GF-D8 (cell line): ENCODE measurements at places on chromosomes 7 and 10.

DNA sequence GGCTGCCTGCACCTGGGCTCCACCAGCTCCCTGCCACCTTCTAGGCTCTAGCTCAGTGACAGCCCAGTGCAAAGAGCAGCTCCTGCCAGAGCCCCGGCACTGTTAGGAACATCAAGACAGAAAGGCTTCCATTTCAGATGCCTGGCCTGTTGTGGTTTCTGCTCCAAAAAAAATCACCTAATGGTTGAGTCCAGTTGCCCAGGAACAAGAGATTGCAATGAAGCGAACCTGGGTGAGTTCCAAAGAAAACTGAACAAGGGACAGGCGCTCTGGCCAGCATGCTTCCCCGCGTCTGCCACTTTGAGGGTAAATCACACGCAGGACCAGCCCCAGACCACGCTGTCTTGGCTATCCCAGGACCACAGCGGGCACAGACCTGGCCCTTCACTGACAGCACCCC lies 47.0 kb upstream of the RASGEF1A start:
- no peak for DNase-seq

GRCh38 chr7:17774716-17775288 lies 165.5 kb downstream of the SNX13 start:
- no peak for DNase-seq

GRCh38 chr10:103881416-103882284 lies 26.3 kb upstream of the SH3PXD2A start:
- DNase-seq = no peak

DNA sequence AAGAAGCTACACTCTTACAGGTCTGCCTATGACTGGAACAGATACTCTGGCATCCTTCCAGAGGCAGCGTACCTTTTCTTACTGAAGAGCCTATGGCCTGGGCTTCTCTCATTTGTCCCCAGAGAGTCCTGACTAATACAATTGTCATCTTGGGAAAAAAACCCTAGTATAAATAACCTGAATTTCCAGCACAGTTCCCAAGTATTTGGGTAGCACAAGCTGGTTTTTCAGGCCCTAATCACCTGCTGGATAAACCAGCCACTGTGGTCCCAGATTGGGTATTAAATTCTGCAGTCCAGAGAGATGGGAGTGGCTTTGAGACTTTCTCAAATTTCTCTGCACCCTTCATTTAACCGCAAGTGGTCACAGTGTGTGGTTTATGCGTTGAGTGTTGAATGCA lies 186.8 kb upstream of the NEBL start:
- DNase-seq = no peak

GRCh38 chr10:29840516-29841276 lies 205.9 kb upstream of the SVIL start:
- no peak for DNase-seq

DNA sequence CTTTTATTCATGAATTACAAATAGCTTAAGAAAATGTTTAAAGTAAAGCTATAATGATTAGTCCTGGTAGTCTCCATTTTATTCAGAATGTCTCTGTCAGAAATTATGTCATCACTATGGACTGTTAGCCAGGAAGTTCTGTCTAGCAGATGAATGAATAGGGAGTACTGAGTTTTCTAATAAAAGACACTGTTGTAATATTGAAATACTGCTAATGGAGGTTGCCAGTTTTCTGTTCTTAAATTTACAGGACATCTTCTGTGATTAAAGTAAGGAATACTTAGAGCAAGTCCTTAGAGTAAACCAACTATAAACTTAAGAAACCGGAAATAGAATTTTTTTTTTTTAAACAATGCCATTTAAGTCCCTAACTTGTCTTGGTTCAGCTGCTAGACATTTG lies 309.8 kb downstream of the ADK start:
- no peak for DNase-seq

- DNase-seq = no peak
Measured at GRCh38 chr7:40884241-40884640, 749.4 kb downstream of the SUGCT start.

GRCh38 chr7:138440460-138440859 lies 19.6 kb upstream of the TRIM24 start:
- no peak for DNase-seq

DNA sequence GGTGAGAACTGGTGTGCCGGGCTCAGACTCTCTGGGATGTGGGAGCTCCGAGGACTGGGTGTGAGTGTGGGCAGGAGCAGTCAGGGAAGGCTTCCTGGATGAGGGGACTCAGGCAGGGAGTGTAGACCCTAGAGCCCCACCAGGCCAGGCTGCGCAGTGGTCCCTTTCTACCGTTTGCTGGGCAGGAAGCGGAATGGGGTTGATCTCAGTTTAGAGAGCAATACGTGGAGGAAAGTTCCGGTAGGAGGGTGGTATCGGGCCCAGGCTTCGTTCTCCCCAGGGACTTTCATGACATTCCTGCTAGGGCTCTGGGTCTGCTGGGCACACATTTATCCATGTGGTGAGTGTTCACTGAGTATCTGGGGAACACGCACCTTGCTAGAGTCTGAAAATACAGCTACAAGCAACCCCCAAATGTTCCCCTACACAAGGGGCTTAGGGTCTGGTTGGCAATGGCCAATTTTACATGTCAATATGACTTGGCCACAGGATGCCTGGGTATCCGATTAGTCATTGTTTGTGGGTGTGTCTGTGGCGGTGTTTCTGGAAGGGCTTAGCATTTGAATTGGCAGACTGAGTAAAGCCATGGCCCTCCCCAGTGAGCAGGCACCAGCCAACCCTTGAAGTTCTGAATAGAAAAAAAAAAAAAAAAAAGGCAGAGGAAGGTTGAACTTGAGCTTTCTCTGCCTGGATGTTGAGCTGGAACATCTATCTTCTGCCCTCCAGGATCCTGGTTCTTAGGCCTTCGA lies 20.8 kb downstream of the GHRHR start:
- DNase-seq = no peak

- no peak for DNase-seq
Measured at GRCh38 chr10:4254101-4254994, 469.3 kb upstream of the KLF6 start.

DNA sequence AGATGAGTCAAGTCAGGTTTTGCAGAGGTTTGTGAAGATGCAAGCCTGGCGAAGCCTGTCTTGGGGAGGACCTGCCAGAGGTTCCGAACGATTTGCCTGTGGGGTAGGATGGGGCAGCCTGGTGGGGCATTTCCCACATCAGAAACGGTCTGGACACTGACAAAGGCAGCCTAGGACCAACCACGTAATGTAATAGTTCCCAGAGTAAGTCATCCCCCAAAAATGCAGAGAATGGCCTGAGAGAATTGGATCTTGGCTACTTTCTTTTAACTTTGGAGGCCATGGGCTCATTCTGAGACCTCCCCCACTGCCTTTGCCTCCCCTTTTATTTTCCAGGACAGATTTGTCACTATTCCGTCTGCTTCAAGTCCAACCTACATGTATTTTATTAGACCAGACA lies 168.9 kb upstream of the SH2B2 start:
- no peak for DNase-seq

GRCh38 chr7:14761510-14762296 lies 140.8 kb downstream of the DGKB start:
- DNase-seq = no peak

GRCh38 chr7:104848138-104848990 lies 165.6 kb upstream of the KMT2E start:
- no peak for DNase-seq

- no peak for DNase-seq
Measured at GRCh38 chr7:17105701-17106100, 192.8 kb upstream of the AHR start.

DNA sequence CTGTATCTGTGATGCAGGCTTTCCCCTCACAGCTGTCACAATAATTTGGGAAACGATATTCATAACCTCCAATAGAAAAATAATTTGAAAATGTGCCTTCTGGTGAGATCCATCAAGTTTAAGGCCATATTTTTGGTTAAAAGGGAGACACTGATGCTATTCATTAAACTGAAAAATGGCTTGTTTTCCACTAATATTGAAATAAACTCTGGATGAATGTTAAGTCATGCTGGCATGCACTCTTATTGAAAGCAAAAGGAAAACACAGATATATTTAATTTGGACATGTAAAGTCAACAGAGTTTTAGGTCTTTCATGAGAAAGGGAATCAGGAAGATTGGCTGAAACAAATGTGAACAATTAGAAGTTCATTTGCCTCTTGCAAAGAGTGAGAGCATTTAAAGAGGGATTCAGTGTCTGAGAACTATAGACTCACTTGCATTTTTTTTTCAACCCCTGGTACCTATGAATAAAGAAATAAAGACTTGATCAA lies 879.2 kb downstream of the LRMDA start:
- no peak for DNase-seq

- DNase-seq = no peak
Measured at GRCh38 chr7:141820067-141820466, 21.2 kb downstream of the PRSS37 start.

DNA sequence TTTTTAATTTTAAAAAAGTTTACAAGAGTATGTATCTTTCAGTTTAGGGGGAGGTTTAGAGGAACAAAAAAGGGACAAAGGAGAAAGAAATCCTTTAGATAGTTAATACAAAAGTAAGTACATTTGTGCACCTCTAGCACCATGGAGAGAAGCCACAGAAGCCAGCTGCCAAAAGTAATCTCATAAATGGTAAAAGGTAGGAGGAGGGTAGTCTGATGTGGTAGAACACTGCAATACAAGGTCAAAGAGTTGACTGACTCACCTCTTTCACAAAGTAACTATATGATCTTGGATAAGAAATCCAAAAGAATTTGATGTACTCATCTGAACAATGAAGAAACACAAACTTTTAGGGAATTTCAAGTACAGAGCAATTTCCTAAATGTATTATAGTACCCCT lies 68.1 kb downstream of the CNOT4 start:
- no peak for DNase-seq

DNA sequence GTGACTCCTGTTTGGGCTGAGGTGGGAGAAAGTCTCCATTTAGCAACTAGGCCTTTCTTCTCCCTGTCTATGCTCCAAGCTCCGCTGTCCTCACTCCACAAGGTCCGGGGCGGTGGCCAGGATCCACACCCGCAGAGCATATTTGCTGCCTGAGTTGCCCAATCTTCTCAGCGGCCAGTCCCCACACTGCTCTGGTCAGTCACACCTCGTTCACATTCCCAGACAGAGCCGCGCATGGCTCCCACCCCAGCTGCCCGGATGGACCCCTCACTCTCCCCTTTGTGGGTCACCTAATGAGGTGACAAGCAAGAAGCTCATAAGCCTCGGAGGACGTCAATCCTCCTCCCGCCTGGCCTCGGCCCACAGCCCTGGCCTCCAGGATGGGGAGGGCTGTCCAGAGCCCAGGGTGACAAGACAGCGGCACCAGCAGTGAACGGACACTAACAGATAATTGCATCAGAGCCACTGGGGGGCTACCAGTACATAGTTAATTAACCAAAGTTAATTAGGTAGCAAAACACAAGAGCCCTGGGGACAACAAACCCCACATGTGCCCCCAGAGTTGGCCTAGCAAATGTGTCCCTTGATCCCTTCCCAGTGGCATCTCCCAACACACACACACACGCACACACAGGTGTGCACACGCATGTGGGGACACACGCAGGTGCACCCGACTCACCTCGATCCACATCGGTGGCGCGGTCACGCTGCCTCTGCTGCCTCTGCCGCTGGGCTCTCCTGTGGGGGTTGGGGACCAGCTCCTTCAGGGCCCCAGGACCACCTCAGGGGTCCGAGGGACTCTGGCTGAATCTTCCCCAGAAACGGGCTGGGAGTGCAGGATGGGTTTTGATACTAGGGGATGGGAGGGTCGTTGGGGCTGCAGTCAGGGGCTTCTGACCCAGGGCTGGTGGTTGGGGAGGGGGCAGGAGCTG lies 11.8 kb downstream of the EPHA1 start:
- no peak for DNase-seq

GRCh38 chr7:44138698-44139097 lies 2.4 kb downstream of the MYL7 start:
- no peak for DNase-seq

GRCh38 chr10:29377333-29377961 lies 88.6 kb downstream of the LYZL1 start:
- no peak for DNase-seq

DNA sequence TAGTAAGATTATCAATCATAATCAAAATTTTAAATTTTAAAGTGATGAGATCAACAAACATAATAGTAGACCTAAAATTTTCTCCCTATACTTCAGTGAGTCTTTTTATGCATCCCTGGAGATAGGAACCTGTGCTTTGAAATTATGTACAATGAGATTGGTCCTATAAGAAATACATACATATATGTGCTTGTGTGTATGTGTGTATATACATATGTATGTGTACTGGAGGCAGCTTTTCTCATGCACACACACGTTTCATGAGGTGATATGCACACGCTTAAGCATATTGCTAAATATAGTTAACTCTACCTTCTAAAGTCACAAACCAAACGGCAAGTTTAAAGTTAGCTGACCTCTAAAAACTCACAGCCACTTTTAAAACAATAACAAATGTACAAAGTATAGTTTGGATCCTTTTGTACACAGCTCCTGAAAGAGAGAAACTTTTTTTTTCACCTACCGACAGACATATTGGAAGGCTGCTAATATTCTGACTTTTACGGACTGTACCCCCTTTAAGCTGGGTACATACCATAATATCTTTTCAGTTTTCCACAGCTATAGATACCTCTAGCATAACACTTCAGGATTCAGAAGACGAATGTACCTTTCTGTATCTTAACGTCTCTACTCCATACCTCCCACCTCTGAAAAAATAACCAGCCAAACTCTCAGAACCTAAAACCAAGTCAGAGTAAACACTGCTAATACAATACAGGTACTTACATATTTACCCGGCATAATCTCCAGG lies 3.3 kb downstream of the ITGB1 start:
- DNase-seq = no peak

DNA sequence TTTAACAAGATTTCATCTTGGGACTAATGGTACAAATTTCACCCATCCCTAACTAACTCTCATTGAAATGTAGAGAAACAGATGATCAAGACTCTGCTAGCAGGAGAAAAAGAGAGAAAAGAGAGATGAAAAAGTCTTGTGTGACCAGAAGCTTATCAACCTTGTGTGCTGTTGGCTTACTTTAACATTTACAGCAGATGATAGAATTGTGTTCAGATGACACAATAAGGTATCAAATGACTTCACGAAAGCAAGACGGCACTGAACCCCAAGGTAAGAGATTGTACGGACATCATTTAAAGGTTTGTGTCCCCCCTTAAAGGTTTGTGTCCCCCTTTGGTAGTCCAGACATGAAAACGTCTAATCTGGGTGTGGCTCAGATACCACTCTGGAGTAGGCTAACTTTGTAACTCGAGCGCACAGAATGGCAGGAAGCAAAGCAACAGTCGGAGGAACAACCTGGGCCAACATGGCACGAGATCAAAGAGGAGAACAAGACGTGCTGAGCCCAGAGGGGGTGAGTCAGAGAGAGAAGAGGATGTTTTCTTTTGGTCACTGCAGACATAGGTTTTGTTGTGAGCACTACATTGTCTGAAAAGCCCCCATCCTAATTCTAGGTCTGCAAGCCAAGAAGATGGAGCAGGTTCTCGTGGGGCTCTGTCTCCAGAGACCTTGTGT lies 10.4 kb upstream of the LMBR1 start:
- no peak for DNase-seq

GRCh38 chr10:36366843-36367242 lies 724.7 kb upstream of the FZD8 start:
- DNase-seq = no peak

GRCh38 chr7:16951483-16952080 lies 69.8 kb upstream of the AGR3 start:
- no peak for DNase-seq

GRCh38 chr7:145915679-145916078 lies 200.9 kb upstream of the CNTNAP2 start:
- no peak for DNase-seq
